ENCODE measurements at places on chromosomes 3 and 15. TPM values are rescaled to one million over a fixed set of nuclear protein-coding genes. Genes with fewer than 3 reads are reported as not detected.

GRCh38 chr3:136412307-136412706 is 162.2 kb downstream of the PCCB start:
- DNase-seq: no peak

- DNase-seq: no peak
Measured at GRCh38 chr3:158368271-158368670, 202.7 kb upstream of the MLF1 start.

GRCh38 chr3:21839592-21839991 is 88.6 kb upstream of the ZNF385D start:
- DNase-seq: peak; percentile 1

- peak; percentile 10 for DNase-seq
Measured at GRCh38 chr3:55446850-55447249, 40.3 kb downstream of the WNT5A start.

- peak; percentile 24 for DNase-seq
Measured at GRCh38 chr15:93196135-93196670, 107.2 kb upstream of the RGMA start.

GRCh38 chr3:48299746-48300712 is 33.4 kb downstream of the SPINK8 start:
- DNase-seq: no peak

DNA sequence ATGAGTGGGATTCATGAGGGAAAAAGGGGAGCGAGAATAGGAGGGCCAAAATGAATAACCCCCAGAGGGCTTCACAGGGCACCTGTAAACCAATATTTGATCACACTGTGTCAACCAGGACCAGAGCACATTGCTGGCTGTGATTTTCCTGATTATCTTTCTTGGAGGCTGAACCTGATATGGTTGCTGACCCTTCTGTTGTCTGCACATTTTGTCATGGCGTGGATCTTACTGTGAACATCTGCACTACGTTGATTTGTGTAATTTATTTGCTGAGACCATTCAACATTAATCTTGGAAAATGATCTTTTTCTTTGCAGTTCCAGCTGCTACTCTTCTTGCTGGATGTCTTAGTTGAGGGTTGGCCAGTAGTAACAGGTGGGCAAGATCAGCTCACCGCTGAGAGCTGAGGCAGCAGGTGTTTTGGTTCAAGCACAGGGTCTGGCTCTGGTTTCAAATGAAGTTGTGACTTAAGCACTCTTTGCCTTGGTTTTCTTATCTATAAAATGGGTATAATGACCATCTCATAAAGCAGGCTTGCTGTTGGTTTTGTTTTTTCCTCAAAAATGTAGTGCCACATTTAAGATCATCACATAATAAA is 61.2 kb downstream of the ARHGEF26 start:
- DNase-seq: no peak

DNA sequence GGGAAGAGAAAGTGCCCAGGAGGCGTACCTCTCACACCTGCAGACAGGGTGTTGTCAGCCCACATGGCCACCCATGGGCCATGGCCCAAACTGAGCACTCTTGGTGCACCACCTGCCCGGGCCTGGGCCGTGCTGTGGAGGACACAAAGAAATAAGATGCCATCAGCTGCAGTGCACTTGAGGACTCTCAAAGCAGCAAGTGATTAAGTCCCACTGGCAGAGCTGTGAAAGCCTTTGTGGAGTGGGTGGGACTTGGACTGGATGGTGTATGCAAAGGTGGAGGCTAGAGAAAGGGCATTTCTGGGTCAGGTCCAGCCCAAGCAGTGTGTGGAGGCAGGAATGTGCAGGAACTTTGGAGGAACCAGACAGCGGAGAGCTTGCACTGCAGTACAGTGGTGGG is 122.3 kb downstream of the MEGF11 start:
- DNase-seq: no peak

- no peak for DNase-seq
Measured at GRCh38 chr3:5499404-5499803, 311.9 kb downstream of the EDEM1 start.

- peak; percentile 30 for DNase-seq
Measured at GRCh38 chr3:111472556-111472955, 69.4 kb upstream of the CD96 start.

- DNase-seq: peak; percentile 84
Measured at GRCh38 chr3:192892981-192893700, 24.5 kb downstream of the MB21D2 start.

Gene SLC6A20
- total RNA-seq: 0.13 TPM

Gene TYRO3
- 3.9 TPM for total RNA-seq

Gene AP4E1
- 18.6 TPM for total RNA-seq

Gene KBTBD13
- not detected for total RNA-seq

Gene HDAC11
- total RNA-seq: 26.6 TPM

Gene GOLGA8G
- total RNA-seq: not detected

Gene CMTM8
- total RNA-seq: 1.2 TPM

Gene WNT5A
- total RNA-seq: 3.9 TPM

Gene MRPL3
- 97.9 TPM for total RNA-seq

Gene CX3CR1
- not detected for total RNA-seq

Gene NOX5
- total RNA-seq: not detected

Gene TMEM108
- not detected for total RNA-seq
